ENCODE measurements at places on chromosomes 7 and 10.

DNA sequence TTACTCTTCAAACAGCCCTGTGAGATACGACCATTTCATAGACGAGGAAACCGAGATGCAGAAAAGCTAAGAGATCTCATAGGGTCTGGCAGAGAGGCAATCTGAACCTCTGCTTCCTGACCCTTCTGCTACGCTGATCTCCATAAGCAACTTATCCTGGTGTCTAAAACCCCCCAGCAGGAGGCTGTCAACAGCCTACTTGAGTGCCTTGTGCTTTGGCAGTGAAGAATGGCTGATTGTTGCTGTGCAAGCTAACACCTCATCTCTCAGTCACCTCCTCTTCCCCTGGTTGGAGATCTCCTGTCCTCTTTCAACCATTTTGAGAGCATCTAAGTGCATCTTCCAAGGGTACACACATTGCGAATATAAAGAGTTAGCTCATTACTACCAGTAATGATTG, 86.2 kb downstream of the AOAH start:
- no peak for DNase-seq

- no peak for DNase-seq
These were observed 118.2 kb upstream of the KIF5B start for GRCh38 chr10:32174349-32174893.

DNA sequence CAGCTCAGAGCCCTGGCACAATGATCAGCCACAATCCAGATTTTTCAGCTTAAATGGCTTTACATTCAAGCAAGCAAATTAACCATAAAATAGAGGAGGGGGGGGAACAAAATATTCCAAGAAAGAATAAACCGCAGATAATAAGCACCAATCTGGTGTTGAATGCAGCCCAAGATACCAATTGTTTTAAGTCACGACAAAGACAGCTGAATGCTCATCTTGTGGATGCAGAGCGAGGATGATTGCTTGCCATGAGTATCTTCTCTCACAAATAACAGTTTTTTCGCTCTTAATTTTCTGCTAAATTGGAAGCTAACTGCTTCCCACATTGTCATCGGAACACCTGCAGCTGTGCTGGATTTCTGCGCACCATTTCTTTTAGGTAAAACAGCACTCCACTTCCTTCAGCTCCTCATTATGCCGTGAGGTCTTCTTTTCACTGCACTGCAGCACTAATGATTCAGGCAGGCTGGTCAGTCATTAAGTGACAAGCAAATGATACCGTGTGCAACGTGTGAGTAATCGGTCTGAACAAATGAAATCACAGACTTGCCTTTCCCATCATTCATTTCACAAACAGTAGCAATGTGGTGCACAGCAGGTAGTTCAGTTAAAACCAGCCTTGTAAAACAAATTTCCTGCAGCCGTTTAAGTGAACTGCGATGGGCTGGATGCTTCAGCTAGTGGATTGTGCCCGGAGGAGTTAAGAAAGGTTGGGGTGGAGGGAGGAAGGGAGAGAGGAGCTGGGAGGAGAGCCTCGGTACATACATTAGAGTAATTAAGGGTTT, 106.4 kb upstream of the CDCA7L start:
- no peak for DNase-seq

DNA sequence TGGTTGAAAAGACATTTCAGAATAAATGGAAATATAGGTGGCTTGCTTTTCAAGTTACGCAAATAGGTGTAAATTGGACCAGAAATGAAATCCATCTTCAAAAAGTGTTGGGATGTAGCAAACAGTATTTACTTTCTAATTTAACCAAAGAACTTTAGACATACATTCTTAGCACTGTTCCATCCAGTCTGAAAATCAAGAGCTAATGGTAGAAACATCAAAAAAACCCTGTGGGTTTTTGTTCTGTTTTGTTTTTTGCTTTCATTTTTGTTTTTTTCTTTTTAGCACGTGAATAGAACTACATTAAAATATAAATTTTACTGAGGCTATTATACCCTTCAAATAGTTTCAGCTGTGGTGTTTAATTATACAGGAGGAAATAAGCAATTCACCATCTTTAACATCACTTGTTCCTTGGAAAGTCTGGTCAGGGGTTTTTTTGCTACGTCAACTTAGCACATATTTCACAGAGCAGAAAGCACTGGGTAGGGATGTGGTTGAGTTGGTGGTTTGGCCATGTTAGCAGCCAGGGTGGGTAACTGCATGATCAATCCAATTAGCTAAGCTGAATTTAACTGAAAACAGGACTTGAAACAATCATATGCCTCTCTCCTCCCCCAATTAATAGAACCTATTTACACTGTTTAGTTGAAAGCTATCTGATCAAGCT, 275.4 kb upstream of the PFKP start:
- DNase-seq = no peak

DNA sequence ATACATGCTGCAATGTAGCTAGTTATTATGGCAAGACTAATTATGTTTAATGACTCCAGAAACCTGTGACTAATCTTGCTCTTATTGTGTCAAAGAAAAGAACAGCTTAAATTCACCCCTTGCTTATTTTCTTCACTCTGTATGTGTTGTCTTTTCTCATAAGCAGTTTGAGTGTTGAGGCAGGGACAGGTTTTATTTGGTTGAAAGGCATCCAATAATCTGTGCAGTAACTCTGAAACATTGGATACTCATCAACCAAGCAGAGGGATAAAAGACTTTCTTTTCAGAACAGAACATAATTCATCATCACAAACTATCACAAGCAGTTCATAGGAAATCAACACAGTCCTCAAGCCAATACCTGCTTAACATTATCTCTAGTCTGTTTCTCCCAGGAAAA, 797.6 kb upstream of the MBL2 start:
- DNase-seq = no peak
